ENCODE measurements at places on chromosomes 6 and 20. TPM values are rescaled to one million over a fixed set of nuclear protein-coding genes. Genes with fewer than 3 reads are reported as not detected.
A peak's percentile ranks its signal among the peaks of the same experiment; 100 is the strongest.

ZNF165 gene
- polyA plus RNA-seq, result 0.52 TPM

TFAP2C gene
- polyA plus RNA-seq, result 0.18 TPM

CHRNA4 gene
- polyA plus RNA-seq, result not detected

MMP24 gene
- 0.55 TPM for polyA plus RNA-seq

- no peak for DNase-seq
Observed at GRCh38 chr20:40476461-40476860, 212.6 kb downstream of the MAFB start.

DNA sequence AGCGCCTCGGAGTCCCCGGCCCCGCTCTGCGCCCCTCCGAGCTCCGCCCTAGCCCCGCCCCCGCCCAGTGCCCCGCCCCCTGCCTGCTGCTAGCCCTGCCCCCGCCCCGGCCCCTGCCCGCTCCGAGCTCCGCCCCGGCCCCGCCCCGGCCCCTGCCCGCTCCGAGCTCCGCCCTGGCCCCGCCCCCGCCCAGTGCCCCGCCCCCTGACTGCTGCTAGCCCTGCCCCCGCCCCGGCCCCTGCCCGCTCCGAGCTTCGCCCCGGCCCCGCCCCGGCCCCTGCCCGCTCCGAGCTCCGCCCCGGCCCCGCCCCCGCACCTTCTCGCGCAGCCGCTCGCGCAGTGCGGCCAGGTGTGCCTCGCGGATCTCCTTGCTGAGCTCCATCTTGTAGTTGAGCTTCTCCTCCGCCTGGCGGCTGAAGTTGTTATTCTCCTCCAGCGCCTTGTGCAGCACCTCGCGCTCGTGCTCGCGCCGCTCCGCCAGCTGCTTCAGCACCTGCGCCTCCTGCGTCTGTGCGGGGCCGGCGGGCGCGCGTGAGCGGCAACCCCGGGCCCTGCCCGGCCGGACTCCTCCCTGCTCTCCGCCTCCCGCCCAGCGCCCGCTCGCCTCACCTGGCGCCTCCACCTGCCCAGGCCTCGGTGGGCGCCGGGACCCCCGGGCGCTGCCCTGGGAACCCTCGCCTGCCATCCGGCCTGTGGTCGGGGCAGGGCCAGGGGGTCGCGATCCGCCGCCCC is 11.3 kb downstream of the STMN3 start:
- peak; percentile 95 for DNase-seq

DNA sequence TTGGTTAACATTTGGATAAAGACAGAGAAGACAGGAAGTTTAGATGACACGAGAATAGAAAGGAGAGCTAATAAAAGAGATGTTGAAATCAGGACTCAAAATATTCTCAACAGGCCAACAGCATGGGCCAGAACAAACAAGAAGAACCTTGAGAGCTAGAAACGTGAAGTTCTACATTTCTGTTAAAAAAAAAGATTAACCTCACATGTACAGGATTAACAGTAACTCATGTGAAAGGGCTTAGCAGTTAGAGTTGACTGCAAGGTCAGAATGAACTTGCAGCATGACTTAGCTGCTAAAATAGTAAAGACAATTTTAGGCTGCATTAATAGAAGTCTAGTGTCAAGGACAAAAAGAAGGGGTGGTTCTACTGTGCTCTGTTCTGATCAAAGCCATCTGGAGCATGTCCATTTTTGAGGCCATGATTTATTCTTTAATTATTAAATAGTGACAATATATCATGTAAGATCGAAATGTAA is 331.1 kb upstream of the HSF2 start:
- DNase-seq, result no peak

DNA sequence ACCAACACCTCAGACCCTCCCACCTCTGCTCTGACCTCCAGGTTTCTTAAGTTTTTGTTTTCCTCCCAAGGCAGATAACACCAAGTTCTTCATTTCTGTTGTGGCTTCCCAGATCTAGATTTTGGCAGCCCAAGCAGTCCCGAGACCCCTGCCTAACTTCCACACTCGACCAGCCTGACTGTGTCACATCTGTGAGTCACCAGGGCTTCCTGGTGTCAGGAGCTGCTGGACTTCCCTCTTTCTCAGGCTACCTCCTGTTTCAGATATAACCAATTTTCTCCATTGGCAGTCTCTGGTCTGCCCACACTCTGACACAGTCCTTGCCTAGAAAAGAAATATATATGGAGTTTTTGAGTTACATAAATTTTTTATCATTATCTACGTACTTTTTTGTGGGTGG is 46.1 kb upstream of the CCN6 start:
- no peak for DNase-seq

DNA sequence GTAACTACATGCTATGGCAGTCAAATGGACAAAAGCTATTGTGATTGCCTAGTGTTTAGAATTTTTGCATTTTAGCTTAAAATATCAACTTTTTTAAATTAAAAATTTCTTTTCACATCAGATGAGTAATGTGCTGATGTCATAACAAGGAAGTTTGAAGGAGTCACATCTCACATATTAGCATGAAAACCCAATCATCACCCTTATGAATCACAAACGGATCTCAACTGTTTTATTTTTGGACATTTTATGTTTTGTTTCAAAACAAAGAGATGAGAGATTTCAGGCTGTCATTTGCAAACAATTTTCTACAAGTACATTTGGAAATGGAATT is 53.6 kb upstream of the TRERF1 start:
- no peak for DNase-seq

GRCh38 chr20:35319871-35320197 is 27.6 kb upstream of the FAM83C start:
- DNase-seq, result no peak

DNA sequence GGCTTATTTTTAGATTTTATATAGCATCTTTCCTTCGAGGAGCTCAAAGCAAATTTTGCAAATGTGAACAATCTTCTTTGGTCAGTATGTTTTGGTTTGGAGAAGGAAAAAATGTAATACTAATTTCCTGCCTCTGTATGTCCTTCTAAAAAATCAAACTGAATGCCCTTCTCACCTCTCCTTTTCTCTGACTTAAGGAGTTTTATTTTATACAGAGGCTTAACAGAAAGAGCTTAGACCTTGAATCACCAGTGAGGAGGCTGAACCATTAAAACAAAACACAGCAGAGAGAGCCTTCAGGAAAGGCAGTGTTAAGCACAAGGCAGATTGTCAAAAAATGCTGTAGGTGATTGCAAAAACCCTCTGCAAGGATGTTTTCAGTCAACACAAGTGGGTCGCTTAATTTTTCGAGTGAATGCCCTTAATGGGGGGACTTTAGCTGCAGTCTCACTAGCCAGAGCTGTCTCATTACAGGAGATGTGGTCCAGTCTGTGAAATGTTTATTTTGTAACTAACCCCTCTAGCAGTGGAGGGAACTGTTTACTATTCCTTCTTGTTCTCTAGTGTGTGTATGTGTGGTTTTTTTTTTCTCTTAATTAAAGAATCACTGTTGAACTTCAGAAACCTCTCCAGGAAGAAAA is 481.3 kb upstream of the CITED2 start:
- no peak for DNase-seq

DNA sequence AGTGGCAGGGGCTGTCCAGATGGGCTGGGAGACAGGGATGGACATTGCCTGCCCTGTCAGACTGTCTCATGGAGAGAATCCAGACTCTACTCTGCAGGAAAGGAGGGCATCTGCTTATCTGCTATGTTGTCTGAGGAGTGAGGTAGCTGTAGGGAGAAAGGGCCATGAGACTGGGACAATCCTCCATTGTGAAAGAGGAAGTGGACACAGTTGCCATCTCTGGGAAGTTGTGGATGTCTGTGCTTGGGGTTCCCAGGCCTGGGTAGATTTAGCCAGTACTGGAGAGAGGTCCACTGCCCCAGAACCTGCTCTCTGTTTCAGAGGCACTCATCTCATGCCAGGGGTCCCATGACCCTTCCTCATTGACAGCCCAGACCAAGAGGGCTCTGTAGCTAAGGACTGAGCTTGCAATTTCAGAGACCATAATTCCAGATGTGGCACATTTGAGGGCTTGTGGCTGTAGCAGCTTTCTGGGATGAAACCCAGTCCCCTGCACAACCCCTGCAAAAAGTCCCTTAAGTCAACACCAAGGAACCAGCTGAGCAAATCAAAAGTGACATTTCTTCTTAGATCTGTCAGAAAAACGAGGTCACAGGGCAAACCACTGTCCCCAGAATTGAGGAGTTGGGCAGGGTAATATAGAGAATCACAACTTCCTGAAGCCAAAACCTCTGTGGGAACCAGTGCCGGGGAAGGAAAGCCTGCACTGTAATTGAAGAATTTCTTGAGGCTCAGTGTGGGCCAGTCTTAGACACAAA is 4.1 kb upstream of the SIRPG start:
- no peak for DNase-seq

All from ovary (tissue), 10 donors.